ENCODE measurements at places on chromosomes 2 and 18.

DNA sequence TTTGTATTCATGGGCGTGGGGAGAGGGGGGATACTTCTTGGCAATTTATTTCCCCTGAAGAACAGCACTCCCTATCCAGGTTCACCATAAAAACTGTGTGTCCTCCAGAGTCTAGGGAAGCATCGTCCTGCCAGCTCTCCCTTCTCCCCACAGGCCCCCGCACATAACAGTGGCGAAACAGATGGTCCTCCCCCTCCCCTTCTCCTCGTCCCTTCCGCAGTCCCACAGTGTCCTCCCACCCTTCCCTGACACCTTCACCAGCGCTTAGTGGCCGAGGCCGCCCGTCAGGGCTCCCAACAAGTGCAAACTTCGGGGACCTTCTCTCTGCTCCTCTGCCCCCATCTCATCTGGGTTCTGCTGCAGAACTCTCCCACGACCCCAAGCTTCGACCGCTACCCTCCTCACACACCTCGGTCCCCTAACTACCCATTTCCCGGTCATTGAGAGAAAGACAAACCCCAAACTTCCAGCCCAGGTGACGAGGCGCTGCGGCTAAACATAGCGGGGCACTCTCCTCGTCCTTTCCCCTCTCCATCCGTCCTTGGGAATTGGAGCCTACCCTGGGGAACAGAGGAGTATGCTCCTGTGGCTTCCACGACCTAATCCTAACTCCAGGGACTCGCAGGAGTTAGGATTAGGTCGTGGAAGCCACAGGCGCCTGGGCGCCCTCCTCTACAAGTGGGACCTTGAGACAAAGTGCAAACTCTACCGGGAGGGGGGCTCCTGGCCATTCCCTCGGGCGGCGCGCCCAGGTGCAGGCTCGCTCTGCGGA lies 971 bp downstream of the ZNF385B start:
- no peak for DNase-seq

GRCh38 chr2:234771176-234771575 lies 180.6 kb upstream of the SH3BP4 start:
- no peak for DNase-seq

- DNase-seq = no peak
Measured at GRCh38 chr2:198994678-198995077, 463.1 kb downstream of the SATB2 start.

DNA sequence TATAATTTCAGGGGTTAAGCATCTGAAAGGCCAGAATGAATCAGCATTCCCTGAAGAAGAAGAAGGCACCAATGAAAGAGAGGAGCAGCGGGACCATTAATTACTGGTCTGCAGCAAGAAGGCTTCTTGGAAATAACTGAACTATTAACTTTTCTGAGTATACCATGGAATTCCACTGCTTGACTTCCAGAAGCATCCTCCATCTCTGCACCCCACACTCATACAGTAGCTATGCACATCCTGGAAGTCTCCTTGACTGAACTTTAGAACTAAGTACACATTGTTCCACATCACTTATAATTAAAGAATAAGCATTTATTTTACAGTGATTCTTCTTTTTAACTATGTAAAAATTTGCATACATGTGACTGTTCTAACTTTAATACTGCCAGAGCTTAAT lies 131.5 kb downstream of the PPP1R1C start:
- DNase-seq = no peak

DNA sequence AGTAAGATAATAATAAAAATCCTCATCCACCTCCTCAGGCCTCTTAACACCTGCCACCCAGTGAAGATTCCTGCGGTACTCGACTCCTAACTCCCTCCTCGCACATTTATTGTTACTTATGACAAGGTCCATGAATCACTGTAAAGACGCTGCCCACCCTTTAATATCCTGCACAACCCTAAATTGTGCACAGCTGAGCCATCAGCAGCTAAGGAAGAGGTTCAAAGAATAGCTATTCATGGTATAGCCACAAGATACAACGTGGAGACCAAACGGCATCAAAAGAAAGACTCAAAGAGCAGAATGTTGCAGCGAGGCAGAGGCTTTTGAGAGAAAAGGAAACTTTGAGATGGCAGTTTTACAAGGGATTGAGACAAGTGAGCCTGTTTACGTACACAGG lies 266.3 kb downstream of the SATB2 start:
- no peak for DNase-seq

- DNase-seq = no peak
Measured at GRCh38 chr18:59929621-59930295, 30.0 kb downstream of the PMAIP1 start.

GRCh38 chr2:30652271-30652915 lies 154.9 kb downstream of the CAPN13 start:
- no peak for DNase-seq

DNA sequence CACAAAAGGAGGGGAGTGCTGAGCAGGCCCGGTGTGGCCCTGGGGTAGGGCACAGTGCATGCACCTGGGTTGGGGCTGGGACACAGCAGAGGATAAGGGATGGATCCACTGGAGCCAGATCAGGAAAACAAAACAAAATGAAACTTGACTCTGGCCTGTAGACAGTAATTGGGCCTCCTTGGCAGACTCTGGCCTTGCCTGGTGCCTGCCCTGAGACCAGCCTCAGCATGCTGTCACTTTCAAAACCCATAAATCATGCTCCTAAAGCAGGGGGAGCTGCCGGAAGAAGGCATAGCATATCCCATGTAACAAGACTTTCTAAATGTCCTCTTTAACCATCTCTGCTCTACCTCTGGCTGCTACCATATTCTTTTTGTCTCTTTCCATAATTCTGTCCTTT lies 61.1 kb upstream of the IGFBP5 start:
- DNase-seq = no peak
